ENCODE measurements at places on chromosomes 13 and 19.

GRCh38 chr19:17078920-17079709 lies 3.5 kb downstream of the MYO9B start:
- DNase-seq, result no peak

GRCh38 chr19:1163934-1164683 lies 10.0 kb downstream of the SBNO2 start:
- no peak for DNase-seq

DNA sequence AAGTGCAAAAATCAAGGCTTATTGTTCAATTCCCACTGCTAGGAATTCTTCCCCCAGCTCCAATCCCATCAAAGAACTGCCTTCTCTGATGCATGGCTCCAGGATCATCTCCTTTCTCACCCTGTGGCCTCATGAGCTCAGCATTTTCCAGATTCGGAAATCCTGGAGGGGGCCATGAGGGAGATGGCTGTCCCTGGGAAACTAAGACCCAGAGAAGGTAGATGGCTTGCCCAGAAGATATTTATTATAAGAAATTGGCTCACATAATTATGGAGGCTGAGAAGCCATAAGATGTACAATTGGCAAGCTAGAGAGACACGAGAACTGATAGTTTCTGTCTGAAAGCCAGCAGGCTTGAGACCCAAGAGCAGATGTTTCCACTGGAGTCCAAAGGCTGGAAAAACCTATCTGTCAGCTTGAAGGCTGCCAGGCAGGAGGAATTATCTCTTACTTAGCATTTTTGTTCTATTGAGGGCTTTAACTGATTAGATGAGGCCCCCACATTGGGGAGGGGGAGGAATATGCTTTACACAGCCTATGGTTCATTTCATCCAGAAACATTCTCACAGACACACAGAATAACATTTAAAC lies 58.6 kb downstream of the GADD45B start:
- DNase-seq, result no peak

GRCh38 chr19:5929625-5930024 lies 15.6 kb downstream of the CAPS start:
- DNase-seq, result no peak

Data from activated T-cell treated with anti-CD3 and anti-CD28 coated beads for 48 hours (primary cell).